ENCODE measurements at places on chromosomes 11 and 22.

- DNase-seq: no peak
Observed at GRCh38 chr11:16923987-16924386, 90.2 kb downstream of the PLEKHA7 start.

DNA sequence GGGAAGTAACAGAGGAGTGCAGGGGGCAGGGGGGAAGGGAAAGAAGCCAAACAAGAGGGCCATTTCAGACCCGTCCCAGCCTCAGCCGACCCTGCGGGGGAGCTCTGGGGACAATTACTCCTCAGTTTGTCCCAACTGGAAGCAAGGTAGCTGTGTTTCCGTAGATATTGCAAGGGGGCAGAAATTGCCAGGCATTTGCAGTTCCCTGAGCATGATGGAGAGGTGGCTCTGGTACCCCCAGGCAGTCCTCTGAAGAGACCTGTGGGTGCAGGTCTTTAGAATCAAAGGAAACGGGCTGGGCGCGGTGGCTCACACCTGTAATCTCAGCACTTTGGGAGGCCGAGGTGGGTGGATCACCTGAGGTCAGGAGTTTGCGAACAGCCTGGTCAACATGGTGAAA lies 13.8 kb upstream of the JAM3 start:
- DNase-seq: no peak

DNA sequence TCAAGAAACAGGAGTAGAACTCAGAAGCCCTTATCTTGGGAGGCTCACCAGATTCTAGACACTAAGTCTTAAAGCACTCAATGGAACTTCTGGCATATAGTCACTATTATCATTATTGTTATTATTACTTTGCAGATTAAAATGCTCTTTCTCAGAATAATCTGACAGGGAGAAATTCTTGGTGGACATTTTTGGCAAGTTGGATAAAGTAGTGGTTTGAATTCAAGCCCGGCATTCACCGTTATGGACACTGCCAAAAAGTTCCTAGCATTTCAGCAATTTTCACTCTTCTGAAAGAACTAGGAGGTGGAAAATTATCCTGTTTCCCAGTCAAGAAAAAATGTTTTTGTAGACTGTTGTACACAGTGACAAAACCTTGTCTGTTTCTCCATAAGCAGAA lies 179.6 kb upstream of the ISX start:
- no peak for DNase-seq

DNA sequence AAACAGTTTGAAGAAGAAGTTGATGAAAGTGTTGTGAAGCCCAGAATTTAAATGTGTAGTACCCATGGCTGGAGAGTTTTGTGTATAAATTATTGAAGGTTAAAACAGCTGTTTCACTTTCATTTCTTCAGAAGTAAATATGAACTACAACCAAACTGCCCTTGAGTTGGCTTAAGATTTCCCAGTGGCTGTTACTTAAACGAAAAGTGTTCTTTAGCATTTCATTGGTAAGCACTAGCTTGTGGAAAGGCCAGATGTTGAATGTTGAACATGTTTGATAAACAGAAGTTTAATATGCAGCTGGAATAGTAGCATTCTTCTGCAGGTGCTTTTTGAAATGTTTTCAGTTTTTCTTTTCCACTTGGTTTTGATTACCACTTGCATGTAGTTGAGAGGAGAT lies 83.2 kb upstream of the TNRC6B start:
- DNase-seq: no peak

DNA sequence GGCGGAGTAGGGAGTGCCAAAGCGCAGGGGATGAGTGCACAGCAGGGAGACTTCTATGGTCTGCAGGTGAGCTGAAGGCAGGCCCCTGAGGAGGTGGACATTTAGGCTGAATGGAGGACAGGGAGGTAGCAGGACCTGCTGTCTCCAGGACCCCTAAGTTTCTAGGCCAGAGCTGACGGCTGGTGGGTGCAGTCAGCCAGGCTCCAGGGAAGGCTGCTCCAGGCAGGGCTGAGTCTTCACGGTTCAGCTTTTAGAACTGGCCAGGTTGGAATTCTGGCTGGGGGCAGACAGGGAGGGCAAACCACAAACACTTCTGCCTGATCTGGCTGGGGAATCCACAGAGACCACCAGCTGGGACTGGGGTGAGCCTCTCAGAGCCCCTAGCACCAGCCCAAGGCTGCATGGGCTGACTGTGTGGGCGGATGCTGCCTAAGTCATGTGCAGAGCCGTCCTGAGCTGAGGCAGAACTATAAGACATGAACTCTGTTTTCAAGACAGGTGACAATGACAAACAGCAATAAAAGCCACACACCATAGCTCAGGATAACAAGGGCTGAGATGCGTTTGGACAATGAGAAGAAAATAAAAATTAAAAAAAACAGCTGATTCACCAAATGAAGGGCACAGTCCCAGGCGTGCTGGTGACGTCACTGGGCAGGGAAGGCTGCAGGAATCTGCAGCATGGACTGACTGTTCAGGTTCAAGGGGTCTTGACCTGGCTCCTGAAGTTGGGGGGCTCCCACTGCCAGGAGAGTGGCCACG lies 10.4 kb upstream of the MALAT1 start:
- peak; percentile 42 for DNase-seq

- DNase-seq: no peak
Observed at GRCh38 chr11:47375020-47375419, 3.3 kb downstream of the SPI1 start.

GRCh38 chr11:61254403-61255025 lies 13.5 kb downstream of the PGA5 start:
- DNase-seq: peak; percentile 41

- no peak for DNase-seq
Observed at GRCh38 chr11:86570020-86570419, 102.4 kb downstream of the ME3 start.

DNA sequence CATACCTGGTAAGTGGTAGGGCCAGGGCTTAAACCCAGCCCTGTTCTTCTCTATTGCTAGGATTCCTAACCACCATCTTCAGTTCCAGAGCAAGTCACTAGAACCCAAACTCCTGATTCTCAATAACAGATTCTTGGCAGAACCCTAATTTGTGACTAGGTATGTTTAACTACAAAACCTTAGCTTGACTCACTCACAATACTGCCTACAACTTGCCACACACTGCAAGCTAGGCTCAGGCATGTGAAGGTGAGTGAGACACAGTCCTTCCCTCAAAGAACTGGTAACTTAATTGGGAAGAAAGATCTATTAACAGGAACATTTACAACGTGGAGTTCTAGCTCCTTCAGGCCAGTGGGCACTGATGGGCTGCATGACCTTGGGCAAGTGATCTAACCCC lies 14.5 kb upstream of the AMOTL1 start:
- DNase-seq: no peak

GRCh38 chr11:44633641-44634040 lies 68.2 kb downstream of the CD82 start:
- no peak for DNase-seq

- DNase-seq: no peak
Observed at GRCh38 chr11:107272561-107272960, 185.1 kb downstream of the CWF19L2 start.

GRCh38 chr11:12494699-12495098 lies 117.3 kb downstream of the PARVA start:
- DNase-seq: no peak

DNA sequence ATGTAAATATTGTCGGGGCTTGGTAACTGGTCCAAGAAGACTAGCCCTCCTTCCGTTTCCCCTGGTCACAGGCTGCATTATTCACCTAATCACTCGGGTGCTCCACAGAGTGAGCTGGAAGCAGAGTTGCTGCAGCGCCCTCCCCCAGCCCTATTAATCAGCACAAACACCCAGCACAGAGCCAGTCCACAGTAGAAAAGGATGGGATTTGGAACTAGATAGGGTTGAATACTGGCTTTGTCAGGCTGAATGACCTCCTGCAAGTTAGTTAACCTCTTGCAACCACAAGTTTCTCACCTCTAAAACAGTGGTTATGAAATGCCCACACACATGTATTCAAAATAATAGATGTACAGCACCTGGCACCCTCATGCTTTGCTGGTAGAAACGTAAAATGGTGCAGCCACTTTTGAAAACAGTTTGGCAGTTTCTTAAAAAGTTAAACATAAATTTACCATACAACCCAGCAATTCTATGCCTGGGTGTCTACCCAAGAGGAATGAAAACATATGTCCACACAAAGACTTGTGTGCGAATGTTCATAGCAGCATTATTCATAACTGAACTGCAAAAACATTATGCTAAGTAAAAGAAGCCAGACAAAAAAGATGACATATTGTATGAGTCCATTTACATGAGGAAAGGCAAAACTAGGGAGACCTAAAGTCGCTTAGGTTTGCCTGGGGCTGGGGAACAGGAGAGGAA lies 31.7 kb upstream of the APLP2 start:
- no peak for DNase-seq

DNA sequence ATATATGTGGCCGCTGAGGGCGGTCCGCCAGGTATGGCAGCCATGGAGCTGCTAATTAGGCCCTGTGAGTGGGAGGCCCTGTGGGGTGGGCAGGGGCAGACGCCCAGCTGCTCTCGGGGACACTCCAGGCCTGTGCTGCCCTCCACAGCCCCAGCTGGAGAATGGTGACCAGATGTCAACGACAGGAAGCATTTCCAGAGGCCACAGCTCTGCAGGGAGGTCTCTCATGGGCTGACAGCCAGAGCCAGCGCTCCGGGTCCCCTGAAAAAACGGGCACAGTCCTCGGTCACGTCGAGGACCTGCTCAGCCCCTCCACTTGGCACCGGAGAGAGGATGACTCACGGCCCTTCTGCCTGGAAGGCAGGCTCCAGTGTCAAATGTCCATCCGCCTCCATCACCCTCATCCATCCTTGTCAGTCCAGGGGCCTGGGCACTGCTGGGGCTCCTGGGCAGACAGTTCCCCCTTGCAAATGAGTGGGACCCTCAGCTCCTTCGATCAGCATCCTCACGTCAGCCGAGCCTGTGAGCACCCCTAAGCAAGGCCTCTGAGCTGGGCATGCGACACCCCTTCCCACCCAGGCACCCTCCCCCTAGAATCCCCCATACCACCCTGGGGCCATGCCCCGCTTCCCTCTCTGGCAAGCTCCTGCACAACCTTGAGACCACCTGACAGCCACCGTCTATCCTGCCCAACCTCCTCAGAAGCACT lies 1.9 kb downstream of the BID start:
- no peak for DNase-seq
